Stimulated activated CD4-positive, alpha-beta T cell treated with anti-CD3 and anti-CD28 coated beads, Interleukin-15, amount 100 ng/mL, for 1 hour (primary cell): ENCODE measurements at places on chromosomes 16 and 17.

DNA sequence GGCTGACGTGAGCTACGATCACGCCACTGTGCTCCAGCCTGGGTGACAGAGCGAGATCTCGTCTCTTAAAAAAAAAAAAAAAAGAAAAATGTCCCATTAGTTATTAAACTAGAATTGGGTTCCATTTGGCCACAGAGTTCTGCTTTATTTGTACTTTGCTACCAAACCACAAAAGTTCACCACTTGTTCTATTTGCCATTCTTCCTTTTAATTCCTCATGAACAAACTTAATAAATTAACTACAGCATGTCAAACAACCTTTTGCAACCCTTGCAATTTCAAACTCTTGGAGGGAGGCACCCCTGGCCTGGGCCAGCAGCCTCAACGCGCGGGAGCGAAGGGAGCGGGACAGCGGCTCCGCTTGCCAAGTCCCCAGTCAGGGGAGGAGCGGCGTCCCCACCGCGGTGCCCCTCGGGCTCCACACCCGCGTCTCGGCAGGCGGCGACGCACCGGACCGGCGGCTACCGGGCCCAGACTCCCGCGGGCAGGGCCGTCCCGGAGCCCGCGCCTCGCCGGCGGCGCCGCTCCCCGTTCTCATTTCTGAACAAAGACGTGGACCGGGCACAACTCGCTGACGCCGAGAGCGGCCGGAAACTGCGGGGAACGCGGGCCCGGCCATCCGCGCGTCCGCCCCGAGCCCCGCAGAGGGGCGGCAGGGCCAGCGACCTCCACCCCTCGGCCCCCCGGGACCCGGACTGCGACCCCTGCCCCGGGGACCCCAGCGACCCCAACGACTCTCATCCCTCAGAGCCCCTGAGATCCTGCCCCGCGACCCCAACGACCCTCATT, 775 bp downstream of the CYTH1 start:
- DNase-seq: peak; percentile 30

DNA sequence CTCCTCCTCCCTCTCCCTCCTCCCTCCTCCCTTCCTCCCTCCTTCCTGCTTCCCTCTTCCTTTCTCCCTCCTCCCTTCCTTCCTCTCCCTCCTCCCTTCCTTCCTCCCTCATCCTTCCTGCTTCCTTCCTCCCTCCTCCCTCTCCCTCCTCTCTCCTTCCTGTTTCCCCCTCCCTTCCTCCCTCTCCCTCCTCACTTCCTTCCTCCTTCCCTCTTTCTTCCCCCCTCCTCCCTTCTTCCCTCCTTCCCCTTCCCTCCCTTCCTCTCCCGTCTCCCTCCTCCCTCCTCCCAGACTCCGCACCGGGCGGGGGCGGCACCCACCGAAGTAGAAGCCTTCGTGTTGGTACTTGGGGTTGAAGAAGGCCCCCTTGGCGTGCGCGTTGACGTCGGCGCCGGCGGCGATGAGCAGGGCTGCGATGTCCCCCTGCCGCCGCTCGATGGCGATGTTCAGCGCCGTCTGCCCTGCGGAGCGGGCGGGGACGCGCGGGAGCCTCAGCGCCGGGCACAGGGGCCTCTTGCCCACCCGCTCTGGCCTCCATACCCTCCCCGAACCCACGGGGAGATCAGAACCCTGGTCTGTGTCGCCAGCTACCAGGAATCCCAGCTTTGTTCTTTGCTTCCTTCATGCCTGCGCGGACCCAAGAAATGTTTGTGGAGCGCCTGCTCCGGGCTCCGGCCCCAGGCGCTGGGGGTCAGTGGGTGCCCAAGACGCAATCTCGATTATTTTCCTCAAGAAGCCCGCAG, 22.2 kb downstream of the TRPV3 start:
- DNase-seq: peak; percentile 43

- DNase-seq: no peak
Measured at GRCh38 chr16:74015953-74016352, 280.7 kb upstream of the PSMD7 start.

DNA sequence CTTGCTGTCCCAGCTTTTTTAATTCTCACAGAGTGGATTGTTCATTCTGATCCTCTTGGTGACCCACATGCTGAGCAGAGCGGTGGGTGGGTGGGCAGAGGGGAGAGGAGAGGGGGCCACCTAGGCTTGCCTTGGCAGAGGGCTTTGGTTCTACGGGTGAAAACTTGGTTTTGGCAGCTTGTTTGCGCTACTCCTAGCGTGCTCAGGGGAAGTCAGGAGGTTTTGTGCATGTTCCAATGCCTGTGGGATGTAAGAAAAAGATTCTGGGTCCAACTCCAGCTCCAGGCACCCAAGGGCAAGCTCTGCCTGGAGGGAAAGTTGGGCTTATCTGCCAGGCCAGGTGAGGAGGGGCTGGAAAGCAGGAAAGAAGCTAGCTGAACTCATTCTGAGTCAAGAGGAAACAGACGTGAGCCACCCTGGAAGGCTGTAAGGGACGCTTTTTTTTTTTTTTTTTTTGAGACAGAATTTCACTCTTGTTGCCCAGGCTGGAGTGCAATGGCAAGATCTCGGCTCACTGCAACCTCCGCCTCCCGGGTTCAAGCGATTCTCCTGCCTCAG, 169.1 kb downstream of the WSCD1 start:
- no peak for DNase-seq

DNA sequence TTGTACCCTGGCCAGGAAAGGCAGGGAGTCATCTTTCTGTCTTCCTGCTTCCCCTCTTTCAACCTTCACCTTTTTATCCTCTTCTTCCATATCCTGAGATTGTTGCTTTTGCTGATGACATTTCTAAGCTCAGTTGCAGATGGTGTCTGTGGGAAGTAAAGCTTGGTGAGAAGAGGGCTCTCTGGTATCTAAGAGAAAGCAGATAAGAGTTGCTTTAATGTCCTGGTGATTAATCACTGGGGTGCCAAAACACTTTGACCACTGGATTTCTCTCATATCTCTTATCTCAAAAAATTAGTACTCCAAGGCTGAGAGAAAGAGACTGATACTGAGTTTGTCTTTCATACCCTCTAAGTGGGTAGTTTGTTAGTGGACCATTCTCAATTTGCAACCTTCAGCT, 71.3 kb downstream of the NEUROD2 start:
- DNase-seq: no peak

GRCh38 chr16:30637944-30638343, 12.8 kb upstream of the PRR14 start:
- DNase-seq: no peak

DNA sequence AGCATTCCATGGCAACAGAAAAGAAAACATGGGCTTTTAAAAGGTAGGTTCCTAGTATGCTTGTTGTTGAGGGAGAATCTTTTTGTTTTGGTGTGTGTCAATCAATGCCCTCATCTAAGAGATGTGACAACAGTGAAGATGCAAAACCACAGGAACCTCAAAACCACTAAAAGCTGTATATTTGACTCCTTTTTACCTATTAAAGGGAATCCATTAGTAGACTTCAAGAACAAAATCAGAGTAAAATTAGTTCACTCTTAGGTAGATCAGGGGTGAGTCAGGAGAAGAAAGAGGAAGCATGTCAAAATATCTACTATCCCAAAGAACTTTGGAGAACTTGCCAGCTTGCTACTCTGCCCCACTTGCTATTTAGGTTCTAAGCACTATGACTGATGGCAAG, 89.1 kb downstream of the CDK5R1 start:
- DNase-seq: no peak

DNA sequence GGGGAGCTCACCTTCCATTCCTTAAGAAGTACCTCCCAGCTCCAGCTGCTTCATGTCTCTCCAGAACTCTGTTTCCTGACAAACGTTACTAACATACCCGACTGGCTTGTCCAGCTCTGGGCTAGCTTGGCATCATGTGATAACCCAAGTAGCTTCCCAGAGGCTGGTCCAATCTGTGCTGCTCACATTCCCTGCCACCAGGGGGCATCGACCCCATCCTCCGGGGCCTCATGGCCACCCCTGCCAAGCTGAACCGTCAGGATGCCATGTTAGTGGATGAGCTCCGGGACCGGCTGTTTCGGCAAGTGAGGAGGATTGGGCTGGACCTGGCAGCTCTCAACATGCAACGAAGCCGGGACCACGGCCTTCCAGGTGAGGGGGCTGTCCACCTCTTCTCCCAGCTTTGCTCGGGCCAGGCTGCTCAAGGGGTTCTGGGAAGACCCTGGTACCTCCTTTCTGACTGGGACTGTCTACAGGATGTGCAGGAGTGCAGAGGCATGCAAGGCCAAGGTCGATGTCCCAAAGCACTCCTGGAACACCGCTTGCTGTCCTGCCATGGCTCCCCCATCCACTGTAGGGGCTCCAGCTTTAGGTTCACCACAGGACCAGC, 7.6 kb downstream of the EPX start:
- DNase-seq: peak; percentile 16

DNA sequence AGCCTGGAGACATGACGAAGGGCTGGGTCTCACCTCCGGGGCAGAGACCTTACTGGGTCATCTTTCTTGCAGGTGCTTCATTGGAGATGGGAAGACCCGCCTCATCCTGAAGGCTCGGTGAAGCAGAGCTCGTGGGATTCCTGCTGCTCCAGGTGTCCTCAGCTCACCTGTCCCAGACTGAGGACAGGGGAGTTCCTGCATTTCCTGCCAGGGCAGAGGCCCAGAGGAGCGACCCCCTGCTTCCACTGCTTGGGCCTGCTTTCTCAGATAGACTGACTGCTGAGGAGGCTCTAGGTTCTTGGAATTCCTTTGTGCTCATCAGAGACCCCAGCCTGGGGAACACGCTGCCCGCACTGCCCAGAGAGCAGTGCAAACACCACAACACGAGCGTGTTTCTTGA, 11.6 kb downstream of the AQP8 start:
- no peak for DNase-seq

GRCh38 chr17:69123626-69124025, 18.1 kb downstream of the ABCA6 start:
- no peak for DNase-seq

DNA sequence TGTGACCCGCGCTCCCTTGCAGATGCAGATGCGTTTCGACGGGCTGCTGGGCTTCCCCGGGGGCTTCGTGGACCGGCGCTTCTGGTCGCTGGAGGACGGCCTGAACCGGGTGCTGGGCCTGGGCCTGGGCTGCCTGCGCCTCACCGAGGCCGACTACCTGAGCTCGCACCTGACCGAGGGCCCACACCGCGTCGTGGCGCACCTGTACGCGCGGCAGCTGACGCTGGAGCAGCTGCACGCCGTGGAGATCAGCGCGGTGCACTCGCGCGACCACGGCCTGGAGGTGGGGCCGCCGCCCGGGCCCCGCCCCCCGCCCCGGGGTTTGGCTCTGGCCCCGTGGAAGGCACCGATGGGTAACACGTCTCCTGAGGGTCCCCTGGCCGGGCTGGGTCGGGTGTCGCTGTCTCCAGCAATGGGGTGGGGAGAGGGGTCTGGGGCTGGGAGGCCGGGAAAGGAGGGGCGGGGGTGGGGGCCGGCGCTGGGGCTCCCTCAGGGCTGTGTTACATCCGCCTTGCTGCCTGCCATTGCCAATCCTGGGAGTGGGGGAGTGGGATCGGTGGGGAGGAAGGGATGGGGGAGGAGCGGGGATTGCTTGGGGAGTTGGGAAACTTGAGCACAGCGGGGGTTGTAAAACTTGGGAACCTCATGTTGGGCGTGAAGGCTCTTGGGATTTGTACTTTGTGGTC, 737 bp downstream of the NUDT16L1 start:
- DNase-seq: no peak

DNA sequence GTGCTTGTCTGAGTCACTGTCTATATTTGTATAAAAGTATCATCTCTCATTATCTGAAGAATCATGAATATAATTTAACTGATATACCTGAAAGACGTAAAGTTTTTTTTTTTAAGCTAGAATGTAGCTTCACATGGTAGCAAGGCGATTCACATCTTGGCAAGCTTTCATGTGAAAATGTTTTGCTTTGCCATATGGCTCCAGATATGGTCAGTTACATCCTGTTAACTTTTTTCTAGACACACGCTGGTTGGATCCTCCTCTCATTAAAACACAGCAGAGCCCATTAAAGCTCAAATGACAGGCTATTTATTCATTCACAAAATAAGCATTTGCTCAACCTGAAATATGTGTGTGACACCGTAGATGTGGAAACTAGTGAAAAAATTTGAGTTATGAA, 412.8 kb downstream of the KIF2B start:
- no peak for DNase-seq

DNA sequence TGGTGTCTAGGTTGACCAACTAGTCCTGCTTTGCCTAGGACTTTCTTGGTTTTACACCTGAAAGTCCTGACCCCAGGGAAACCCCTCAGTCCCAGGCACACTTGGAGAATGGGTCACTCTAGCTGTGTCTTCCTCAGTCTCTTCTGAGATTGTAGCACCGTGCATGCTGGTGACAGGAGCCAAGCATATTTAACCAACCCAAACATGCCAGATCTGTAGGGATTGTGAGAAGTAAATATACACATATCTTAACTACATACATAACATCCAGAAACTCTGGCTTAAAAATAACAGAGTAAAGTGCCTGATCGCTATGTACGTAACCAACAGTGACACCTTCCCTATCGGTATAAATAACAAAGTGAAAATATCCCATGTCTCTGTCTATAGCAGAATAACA, 158.1 kb downstream of the HAPSTR1 start:
- no peak for DNase-seq

- no peak for DNase-seq
Measured at GRCh38 chr16:22053921-22054341, 38.4 kb upstream of the VWA3A start.

DNA sequence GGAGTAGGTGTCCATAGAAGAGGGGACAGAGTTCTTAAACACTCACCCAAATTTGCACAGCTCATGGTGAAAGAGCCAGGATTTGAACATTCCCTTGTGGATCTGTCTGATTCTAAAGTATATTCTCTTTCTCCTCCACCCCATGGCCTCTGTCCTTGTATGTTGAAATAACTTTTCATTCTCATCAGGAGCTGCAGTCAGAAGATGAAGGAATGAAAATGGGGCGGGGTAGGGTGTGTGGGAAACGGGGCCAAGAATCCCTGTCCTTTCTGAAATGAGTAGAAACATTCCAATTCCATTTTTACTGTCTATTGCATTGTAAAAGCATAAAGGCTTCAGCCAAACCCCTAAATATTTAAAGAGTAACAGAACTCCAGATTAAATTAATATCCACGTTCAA, 42.8 kb downstream of the NOG start:
- no peak for DNase-seq

GRCh38 chr17:68853036-68853435, 102.2 kb downstream of the ABCA8 start:
- no peak for DNase-seq

DNA sequence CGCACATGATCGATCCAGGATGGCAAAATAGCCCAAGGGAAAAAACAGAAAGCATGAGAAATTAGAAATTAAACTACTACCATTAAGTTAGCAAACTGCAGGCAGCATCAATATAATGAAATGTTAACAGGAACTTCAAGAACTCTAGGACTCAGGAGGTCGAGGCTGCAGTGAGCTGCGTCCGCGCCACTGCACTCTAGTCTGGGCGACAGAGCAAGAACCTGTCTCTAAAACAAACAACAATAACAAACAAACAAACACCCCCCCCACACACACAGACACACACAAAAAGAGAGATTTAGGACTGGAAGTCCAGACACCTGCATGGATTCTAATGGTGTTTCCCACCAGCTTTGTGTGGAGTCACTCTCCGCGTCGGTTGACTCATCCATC, 525 bp upstream of the SEPHS2 start:
- DNase-seq: no peak

DNA sequence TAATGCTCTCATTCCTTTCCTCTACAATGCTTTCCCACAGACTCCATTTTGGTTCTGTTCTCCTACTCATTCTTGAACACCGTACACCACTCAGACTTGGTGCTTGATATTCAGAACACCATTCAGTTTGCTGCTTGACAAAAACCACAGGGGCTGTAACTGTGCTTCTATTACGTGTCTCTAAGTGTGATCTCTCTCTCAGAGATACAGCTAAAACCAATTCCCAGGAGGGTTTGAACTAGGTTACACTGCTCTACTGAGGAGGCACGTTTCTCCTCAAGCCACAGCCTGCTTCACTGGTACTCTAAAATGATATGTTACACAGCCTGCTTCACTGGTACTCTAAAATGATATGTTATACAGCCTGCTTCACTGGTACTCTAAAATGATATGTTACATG, 175.7 kb downstream of the CEP112 start:
- no peak for DNase-seq
